ENCODE measurements at places on chromosomes 3 and 15.

GRCh38 chr3:170852324-170852723 is 17.7 kb downstream of the RPL22L1 start:
- DNase-seq = no peak

DNA sequence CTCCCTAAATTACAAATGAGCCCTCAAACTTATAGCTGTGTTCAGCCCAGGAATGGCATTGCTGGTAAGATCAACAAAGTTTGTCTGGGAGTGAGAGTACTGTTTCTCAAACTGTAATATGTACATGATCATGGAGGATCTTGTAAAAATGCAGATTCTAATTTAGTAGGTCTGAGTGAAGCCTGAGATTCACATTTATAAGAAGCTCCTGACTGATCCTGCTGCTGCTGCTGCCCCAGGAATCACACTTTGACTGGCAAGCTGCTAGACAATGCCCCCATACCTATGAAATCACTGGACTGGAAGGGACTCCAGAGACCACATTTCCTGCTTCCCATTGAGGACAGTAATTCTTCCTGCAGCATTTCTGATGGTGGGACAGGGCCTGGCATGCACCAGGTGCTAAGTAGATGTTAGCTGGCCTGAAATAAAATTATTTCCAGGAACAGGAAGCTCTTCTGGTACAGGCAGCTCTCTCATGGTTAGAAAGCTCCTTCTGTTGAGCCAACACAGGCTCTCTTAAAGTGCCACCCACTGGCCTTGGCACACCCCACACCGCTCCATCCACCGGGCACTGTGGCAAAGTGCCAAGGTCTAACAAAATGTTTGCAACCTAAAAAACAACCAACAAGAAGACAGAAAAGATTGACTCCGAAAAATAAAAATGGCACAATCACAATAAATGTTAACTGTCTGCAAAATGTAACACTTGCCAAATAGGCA is 36.7 kb upstream of the ZNF710 start:
- no peak for DNase-seq

DNA sequence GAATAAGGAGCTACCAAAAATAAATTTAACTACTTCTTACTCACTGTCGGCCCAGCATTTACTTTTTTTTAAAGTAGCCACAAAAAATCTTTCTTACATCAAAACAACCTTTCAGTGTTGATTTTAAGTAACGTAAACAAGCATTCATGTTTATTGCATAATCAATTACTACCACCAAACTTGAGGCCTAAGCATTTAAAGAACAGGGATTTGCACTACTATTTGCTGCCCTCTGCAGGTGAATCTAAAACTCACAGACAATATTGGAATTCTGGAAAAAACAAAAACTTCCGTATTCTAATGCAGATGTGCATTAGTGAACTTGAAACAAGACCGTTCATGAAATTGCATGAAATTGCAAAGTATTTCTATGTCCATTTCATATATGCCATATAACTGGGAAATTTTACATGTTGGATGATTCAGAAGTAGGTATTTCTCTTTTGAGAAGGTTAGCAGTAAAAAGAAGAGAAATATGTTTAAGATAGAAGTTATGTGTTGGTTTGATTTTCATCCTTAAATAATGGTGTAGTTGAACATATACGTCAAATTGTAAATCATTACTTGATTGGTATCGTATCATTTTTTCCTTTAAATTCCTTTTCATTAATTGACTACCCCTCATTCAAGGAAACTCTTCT is 55.6 kb downstream of the CGGBP1 start:
- peak; percentile 52 for DNase-seq

GRCh38 chr3:195260280-195260905 is 10.6 kb downstream of the XXYLT1 start:
- peak; percentile 73 for DNase-seq

- DNase-seq = no peak
Measured at GRCh38 chr3:27509376-27509775, 25.2 kb upstream of the SLC4A7 start.

GRCh38 chr3:100400419-100400779 is 490 bp downstream of the TOMM70 start:
- DNase-seq = no peak

GRCh38 chr15:62297933-62298332 is 132.8 kb upstream of the C2CD4B start:
- no peak for DNase-seq

- no peak for DNase-seq
Measured at GRCh38 chr3:180284331-180285110, 247.8 kb upstream of the PEX5L start.

- DNase-seq = no peak
Measured at GRCh38 chr3:39407259-39407629, 724 bp downstream of the RPSA start.

- no peak for DNase-seq
Measured at GRCh38 chr3:116265320-116265695, 180.0 kb downstream of the LSAMP start.

DNA sequence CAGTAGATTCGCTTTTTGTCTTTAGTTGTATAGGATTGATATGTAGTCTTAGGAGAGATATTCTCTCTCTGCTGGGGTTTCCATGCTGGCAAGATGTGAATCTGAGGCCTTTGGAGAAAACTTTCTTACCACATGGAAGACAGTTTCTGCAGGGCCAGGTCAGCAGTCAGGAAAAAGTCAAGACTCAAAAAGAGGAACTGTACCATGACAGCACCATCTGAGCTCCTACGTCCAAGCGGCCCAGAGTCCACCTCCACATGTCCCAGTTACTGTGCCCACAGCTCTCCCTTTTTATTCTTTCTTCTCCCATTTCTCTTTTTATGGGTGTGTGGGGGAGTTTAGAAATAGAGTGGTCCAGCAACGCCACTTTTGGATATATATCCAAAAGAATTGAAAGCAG is 172.0 kb downstream of the MTHFS start:
- no peak for DNase-seq

GRCh38 chr3:181431748-181432147 is 280.0 kb upstream of the SOX2 start:
- no peak for DNase-seq

- no peak for DNase-seq
Measured at GRCh38 chr3:185793381-185793780, 31.5 kb downstream of the IGF2BP2 start.

GRCh38 chr3:5520237-5520636 is 332.7 kb downstream of the EDEM1 start:
- DNase-seq = no peak

- DNase-seq = no peak
Measured at GRCh38 chr15:68469162-68470048, 37.4 kb upstream of the ITGA11 start.

DNA sequence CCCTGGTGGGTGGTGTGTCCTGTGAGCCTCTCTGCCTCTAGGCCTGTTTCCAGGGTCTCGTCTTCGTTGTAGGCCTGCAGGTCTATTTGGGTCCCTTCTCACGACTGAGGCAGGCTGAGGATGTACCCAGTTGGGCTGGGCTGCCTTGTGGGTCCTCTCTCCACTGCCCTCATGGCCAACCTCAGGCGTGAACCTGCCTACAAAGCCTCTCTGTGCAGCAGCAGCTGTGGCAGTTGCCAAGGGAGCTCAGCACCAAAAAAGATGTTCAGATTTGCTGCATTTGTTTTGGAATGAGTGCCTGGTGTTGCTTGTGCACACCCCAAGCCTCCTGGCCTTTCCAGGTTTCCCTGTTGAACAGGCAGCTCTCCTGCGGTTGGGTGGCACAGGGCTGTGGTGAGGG is 13.4 kb downstream of the KLF13 start:
- DNase-seq = no peak

GRCh38 chr3:44584646-44585501 is at the start of gene ZNF660:
ZNF660 (plus strand) TSS chr3:44584964; CDS start chr3:44594194, 9,230 bp downstream.
- DNase-seq = peak; percentile 97

DNA sequence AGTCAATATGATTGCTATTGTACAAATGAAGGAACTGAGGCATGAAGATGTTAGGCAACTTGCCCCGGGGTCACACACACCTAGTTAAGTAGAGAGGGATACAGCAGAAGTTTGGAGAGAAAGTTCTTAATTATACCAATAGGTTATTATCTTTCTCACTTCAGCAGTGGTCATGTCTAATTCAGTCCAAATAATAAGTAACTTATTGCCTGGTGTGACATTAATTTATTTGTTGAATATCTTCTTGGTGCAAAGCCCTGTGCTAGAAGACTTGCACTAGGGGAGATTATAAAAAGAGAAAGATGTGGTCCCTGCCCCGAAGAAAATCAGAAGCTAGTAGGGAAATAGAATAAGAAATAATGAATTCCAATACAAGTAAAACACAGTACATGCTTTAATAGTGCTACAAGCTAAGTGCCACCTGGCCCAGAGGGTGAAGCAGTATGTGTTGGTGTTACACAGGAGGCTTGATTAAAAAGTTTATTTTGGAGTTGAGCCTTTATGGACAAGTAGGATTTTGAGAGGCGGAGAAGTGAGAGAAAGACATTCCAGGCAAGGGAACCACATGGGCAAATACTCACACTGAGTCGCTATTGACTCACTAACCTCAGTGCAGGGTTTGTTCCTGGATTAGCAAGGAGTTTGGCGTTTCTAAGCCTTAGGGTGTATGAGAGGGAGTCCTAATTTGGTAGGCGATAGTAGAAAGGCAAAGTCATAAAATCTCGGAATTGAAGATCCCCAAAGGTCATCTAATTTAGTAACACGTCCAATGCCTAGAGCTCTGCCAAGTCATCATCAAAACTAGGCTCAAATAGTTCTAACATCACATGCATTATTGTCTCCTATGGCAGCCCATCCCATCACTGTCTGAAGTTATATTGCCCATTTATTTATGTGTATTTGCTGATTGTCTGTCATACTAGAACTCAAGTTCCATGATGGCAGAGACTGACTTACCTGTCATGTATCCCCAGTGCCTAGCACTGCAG is 19.2 kb upstream of the GSK3B start:
- DNase-seq = no peak

- DNase-seq = no peak
Measured at GRCh38 chr3:105499961-105500360, 133.3 kb downstream of the ALCAM start.

- peak; percentile 67 for DNase-seq
Measured at GRCh38 chr3:66407611-66408218, 93.1 kb downstream of the LRIG1 start.

- DNase-seq = no peak
Measured at GRCh38 chr3:141576744-141577052, 89.9 kb downstream of the RASA2 start.

- no peak for DNase-seq
Measured at GRCh38 chr3:18765161-18765560, 340.0 kb upstream of the SATB1 start.

- DNase-seq = no peak
Measured at GRCh38 chr15:33934396-33934795, 33.9 kb upstream of the CHRM5 start.

DNA sequence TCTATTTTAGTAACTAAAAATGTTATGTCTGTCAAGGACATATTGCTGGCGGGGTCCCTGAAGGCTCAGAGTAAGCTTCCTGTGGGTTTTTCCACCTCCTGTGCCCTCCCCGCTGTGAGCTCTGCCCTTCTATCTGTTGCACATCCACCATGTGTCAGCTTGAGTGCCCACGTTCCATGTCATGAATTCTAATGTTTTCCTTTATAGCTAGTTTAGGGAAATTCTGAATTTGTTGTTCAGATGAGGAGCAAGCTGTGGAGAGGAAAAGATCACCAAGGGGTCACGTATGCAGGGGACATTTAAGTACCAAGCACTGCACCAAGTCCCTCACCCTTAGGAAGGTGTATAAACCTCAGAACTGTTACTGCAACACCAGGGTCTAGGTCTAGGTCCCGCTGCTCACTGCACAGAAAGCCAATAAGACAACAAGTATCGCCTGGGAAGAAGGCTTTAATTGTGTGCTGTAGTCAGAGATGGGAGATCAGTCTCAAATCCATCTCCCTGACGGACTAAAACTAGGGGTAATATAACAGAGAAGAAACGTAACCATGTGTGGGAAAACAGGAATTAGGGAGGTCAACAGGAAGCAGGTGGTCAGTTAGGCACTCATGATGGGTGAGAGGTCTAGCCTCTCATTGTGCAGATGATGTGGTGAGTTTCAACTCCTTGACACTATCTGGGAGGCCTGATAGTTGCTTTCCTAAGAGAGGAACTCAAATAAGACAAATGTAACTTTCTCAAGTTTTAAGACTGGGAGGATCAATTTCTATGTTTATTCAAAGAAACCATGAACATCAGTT is 9.7 kb downstream of the GP9 start:
- no peak for DNase-seq
